ENCODE measurements at places on chromosomes 11 and 22. TPM values are rescaled to one million over a fixed set of nuclear protein-coding genes. Genes with fewer than 3 reads are reported as not detected.

Gene PCNX3
- 74.5 TPM for total RNA-seq

Gene MYOD1
- total RNA-seq, result not detected

Gene PKDREJ
- total RNA-seq, result not detected

Gene HTR3B
- total RNA-seq, result not detected

Gene OR5P2
- not detected for total RNA-seq

Gene KDM4E
- total RNA-seq, result not detected

Gene FADS2
- total RNA-seq, result 679 TPM

Gene CNGA4
- total RNA-seq, result 0.62 TPM

Gene BIRC3
- total RNA-seq, result 65.4 TPM

Gene SCO2
- total RNA-seq, result 14.2 TPM

Gene SLC5A4
- total RNA-seq, result not detected

Gene CARD16
- total RNA-seq, result not detected

Gene OR2AG2
- total RNA-seq, result 0.18 TPM

Gene MYO18B
- total RNA-seq, result not detected

Gene KRTAP5-1
- total RNA-seq, result not detected

Gene OSBPL5
- 20.2 TPM for total RNA-seq

Gene DPAGT1
- 72.1 TPM for total RNA-seq

Gene F2
- 0.64 TPM for total RNA-seq

Gene OR10G4
- not detected for total RNA-seq

Gene PARVG
- total RNA-seq, result 0.21 TPM

Gene OR2D2
- 0.49 TPM for total RNA-seq

Gene LRRC56
- 9.8 TPM for total RNA-seq

Gene IL18
- 22.5 TPM for total RNA-seq

Gene ZNF214
- total RNA-seq, result 3.0 TPM

Gene ZP1
- not detected for total RNA-seq

Gene DNAJB7
- not detected for total RNA-seq

Gene OR10D3
- total RNA-seq, result not detected

Gene MOV10L1
- total RNA-seq, result 0.10 TPM

Gene TENM4
- 0.39 TPM for total RNA-seq

Gene OR52N1
- not detected for total RNA-seq

Gene SLC17A6
- not detected for total RNA-seq

Gene LIMK2
- 12.6 TPM for total RNA-seq

Gene GPR83
- 0.05 TPM for total RNA-seq

Gene TRIM49
- not detected for total RNA-seq

Gene MS4A1
- 0.59 TPM for total RNA-seq

Gene C11orf97
- total RNA-seq, result not detected

Gene SLC6A5
- total RNA-seq, result not detected

Gene IL18BP
- total RNA-seq, result 18.2 TPM

Gene ZW10
- total RNA-seq, result 31.5 TPM

Gene BCO2
- 2.5 TPM for total RNA-seq

Gene ZNF202
- 24.5 TPM for total RNA-seq

Gene FOSL1
- 186 TPM for total RNA-seq

Gene MS4A14
- total RNA-seq, result not detected

Gene PGA5
- total RNA-seq, result not detected

Gene RELT
- 11.3 TPM for total RNA-seq

Gene CABP7
- 2.1 TPM for total RNA-seq

Gene RASD2
- total RNA-seq, result 26.7 TPM

Gene RASGRP2
- 3.7 TPM for total RNA-seq

Gene GDPD4
- not detected for total RNA-seq

Gene AGBL2
- total RNA-seq, result 6.8 TPM

Gene CACNA1I
- 0.23 TPM for total RNA-seq

Gene ANO5
- total RNA-seq, result 1.7 TPM

Gene APOBEC3H
- not detected for total RNA-seq

Gene CHRNA10
- total RNA-seq, result 6.8 TPM

Gene PARVA
- total RNA-seq, result 29.1 TPM

Gene FXYD2
- total RNA-seq, result 0.39 TPM

Gene IGLL5
- total RNA-seq, result not detected

Gene SCGB1D2
- 0.85 TPM for total RNA-seq

Gene NCAM1
- 0.18 TPM for total RNA-seq
